ENCODE measurements at places on chromosomes 3 and 15. TPM values are rescaled to one million over a fixed set of nuclear protein-coding genes. Genes with fewer than 3 reads are reported as not detected.
A peak's percentile ranks its signal among the peaks of the same experiment; 100 is the strongest.

DNA sequence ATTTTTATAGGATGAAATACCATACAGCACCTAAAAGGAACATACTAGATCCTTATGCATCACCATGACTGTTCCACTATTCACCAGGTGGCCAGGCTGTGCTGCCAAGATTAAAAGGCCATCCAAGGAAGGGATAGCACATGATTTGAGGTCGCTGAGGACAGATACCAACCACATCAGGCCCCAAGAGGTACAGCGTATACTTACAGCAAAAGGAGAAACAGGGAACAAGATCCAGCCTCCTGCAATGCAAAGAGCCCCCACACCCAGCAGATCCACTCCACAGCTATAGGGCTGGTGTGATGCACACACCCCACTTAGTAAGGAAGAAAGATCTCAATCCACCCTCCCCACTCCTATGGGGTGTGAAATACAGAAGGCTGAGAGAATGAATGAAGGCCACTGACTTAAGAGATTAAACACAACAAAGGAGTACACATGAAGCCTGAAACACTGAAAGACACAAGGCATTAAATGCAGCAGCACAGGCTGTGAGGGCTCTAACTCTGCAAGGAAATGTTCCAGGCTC is 32.0 kb upstream of the ZNF445 start:
- H3K4me3 ChIP-seq = peak overlapping the region; percentile 85
- H3K27ac ChIP-seq = peak overlapping the region; percentile 75
- no peak for DNase-seq
- H3K36me3 ChIP-seq = no peaks in the 10 kb centered on the region
- no peaks in the 10 kb centered on the region for H3K27me3 ChIP-seq
- H3K4me1 ChIP-seq = peaks cover 21% of the 10 kb centered on the region

GRCh38 chr15:31149088-31149505 is 47.6 kb upstream of the TRPM1 start:
- no peak overlapping the region for H3K4me3 ChIP-seq
- DNase-seq = no peak
- no peaks in the 10 kb centered on the region for H3K4me1 ChIP-seq
- no peaks in the 10 kb centered on the region for H3K36me3 ChIP-seq

DNA sequence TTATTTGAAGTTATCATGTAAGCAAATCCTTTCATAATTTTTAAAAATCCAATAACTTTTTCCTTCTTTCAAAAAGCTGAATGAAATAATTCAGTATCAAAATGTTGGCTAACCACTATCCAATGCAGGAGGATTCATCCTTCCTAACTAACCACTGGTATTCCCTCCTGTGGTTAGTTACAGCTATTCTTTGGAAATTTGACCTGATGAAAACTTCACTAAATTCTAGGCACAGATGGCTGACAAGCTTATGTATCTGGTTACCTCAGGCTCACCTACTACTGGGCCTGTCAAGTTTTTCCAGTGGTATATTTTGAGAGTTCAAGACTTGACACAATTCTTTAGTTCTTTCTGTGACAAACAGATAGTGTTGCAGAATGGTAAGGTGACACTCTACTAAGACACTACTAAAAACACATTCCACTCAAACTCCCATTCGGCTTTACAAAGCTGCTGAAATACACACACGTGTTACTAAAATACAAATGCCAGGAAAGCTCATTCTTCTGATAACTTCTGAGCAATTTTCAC is 15.8 kb downstream of the NPTN start:
- H3K27ac ChIP-seq = no peak overlapping the region
- no peaks in the 10 kb centered on the region for H3K27me3 ChIP-seq
- DNase-seq = no peak

DNA sequence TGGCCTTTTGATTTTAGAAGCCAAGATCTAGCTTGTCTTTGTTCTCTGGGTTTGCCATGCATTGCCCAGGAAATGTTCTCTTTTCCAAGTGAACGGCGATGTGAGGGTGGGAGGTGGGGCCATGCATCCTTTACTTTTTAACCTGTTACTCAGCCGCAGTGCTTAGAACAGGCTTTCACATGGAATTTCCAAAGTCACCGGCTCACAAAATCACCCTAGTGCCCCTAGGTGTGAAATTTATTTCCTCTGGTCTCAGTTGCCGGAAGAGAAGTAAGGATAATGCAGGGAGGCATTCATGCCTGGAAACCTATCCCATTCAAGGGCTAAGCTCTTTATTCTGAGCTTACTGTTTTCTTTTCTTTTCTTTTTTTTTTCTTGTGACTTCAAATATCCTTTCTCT is 93.2 kb downstream of the CACNA2D3 start:
- no peaks in the 10 kb centered on the region for H3K4me1 ChIP-seq
- H3K27ac ChIP-seq = no peak overlapping the region
- no peak for DNase-seq

DNA sequence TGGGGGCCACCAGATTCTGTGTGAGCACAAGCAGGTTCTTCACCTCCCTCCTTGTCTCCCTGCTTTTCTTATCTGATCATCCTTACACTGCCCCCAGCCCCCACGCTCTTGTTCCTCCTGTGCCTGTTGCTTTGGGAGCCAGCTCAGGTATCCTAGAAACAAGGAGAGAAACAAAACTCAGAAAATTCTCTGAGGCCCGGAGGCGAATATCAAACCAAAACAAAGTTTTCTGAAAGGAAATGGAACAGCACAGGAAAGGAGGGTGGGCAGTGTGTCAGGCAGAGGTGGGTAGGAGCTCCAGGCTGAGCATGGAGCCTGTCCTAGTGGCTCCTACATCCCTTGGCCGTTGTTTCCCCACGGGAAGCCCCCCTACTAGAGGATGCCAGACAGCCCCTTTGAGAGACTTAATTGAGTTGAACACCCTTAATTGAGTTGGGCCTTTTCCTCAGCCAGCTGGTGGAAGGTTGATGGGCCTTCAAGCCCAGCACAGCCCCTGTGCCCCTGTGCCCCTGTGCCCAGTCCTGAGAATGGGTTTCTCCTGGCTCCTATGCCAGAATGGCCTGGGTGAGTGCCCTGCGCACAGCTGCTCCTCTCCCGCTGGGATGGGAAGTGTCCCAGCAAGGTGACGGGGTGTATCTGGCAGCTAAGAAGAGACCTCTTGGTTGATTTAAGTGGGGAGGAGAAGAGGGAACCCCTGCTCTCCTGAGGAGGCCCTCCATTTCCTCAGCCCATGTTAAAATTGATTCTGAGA is 22.8 kb upstream of the JMJD7 start:
- peaks cover under 1% of the 10 kb centered on the region for H3K36me3 ChIP-seq
- H3K4me3 ChIP-seq = no peak overlapping the region
- H3K27me3 ChIP-seq = no peaks in the 10 kb centered on the region
- H3K27ac ChIP-seq = no peak overlapping the region
- DNase-seq = no peak

DNA sequence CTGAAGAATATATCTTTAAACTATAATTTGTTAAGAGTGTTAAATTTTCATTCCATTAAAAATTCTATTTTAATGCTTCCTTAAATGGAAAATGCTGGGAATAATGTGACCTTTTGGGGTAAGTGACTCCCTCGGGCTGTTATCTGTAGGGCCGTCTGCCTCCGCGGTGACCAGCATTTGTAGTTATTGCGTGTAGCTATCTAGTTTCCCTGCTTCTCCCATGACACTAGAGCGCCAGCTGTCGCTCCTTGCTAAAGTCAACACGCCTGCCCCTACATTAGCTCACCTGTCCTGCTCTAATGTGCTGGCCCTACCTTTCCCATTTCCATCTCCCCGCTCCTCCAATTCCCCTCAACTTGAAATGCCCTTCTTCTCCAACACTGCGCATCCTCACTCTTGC is 12.4 kb upstream of the CHRM5 start:
- H3K4me1 ChIP-seq = no peaks in the 10 kb centered on the region
- H3K27ac ChIP-seq = no peak overlapping the region
- no peak for DNase-seq
- no peak overlapping the region for H3K4me3 ChIP-seq
- no peaks in the 10 kb centered on the region for H3K36me3 ChIP-seq
- no peaks in the 10 kb centered on the region for H3K27me3 ChIP-seq

GRCh38 chr3:20056725-20057611 is 16.7 kb downstream of the KAT2B start:
- DNase-seq = no peak
- H3K4me1 ChIP-seq = peaks cover 70% of the 10 kb centered on the region
- no peak overlapping the region for H3K4me3 ChIP-seq
- H3K27ac ChIP-seq = peak overlapping the region; percentile 43
- H3K27me3 ChIP-seq = no peaks in the 10 kb centered on the region

SYNPR gene
- polyA plus RNA-seq = not detected

ZNF385D gene
- not detected for polyA plus RNA-seq

DNA sequence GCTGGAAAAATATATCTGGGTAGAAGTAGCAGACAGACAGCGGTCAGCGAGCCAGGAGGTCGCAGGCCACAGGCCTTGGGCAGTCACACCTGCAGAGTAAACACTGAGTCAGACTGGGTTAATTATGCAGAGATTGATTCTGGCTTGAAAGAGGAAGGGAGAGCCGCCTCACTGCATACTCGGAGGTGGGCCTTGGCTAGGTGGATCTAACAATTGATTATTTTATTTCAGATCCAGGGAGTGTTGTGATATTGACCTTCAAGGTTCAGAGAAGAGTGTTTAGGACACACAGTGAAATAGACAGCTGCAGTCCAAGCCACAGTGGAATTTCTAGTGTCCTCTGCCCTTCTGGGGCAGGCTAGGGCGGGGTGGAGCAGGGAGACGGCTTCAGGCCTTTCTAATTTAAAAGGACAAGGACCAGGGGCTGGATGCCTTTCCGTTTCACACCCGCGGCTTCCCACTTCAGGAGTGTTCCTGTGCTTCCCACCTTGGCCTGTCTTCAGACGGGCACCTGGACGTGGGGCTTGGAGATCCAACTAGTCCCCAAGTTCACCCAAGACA is 237.3 kb downstream of the XXYLT1 start:
- no peaks in the 10 kb centered on the region for H3K4me1 ChIP-seq
- H3K36me3 ChIP-seq = no peaks in the 10 kb centered on the region
- no peaks in the 10 kb centered on the region for H3K27me3 ChIP-seq
- no peak for DNase-seq
- H3K27ac ChIP-seq = no peak overlapping the region

- DNase-seq = no peak
- no peak overlapping the region for H3K27ac ChIP-seq
- H3K4me3 ChIP-seq = no peak overlapping the region
- H3K36me3 ChIP-seq = no peaks in the 10 kb centered on the region
- no peaks in the 10 kb centered on the region for H3K4me1 ChIP-seq
- no peaks in the 10 kb centered on the region for H3K27me3 ChIP-seq
Observed at GRCh38 chr15:48001393-48002039, 119.3 kb upstream of the SLC24A5 start.

CHRM5 gene
- 0.06 TPM for polyA plus RNA-seq

- no peak for DNase-seq
- H3K4me1 ChIP-seq = no peaks in the 10 kb centered on the region
- H3K36me3 ChIP-seq = peaks cover 9% of the 10 kb centered on the region
Observed at GRCh38 chr3:52857133-52857532, 22.3 kb upstream of the MUSTN1 start.

DNA sequence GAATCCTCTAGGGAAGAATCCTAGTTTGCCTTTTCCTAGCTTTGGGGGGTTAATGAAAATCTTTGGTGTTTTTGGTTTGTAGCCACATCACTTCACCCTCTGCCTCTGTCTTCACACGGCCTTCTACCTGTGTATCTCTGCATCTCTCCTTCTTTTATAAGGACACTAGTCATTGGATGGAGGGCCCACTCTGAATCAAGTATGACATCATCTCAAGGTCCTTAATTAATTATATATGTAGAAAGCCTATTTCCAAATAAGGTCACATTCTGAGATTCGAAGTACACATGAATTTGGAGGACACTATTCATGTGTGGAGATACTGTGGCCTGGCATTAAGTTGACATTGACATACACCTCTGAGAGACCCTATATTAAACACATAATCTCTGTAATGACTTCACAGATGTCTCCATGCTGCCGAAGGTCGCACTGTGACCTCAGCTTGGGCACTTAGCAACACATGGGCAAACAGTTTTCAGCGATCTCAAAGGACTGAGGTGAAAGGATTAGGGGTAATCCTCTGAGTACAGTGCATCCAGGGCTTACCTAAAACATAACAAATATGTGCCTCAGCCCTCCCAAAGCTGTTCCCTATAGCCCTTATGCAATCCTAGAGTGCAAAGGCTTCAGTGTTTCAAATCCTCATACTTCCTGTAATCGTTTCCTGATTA is 446.0 kb downstream of the FGF12 start:
- no peak overlapping the region for H3K27ac ChIP-seq
- H3K4me1 ChIP-seq = no peaks in the 10 kb centered on the region
- H3K4me3 ChIP-seq = no peak overlapping the region

DNA sequence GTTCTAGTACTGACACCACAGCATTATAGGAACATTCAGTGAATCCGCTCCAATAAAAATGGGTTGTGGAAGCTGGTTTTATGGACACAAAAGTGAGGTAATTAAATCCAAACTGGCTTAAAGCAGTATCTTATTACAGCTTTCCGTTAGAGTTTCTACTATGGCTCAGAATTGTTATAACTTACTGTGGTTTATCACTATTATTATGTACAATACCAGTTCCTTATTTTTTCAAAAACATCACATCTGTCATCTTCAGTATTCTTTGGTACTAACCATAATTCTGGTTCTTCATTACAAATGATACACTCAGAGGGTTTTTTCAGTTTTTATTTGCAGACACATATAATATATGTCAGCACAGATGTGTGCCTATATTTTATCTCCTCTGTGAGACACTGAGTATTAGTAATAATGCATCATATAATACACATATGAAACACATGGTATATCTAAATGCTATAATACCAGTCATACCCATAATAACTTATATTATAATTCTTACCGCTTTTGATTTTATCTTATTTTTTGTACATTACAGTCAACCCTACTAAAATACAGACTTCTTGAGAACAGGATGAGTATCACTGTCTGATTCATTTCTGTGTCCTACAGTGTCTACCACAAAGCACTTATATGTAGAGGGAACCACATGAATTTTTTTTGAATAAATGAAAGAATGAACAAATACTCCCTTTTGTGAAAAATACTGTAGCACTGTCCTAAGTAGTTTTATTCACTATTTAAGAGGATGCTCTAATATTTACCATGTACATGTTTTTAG is 39.0 kb downstream of the CMSS1 start:
- H3K27ac ChIP-seq = no peak overlapping the region
- no peaks in the 10 kb centered on the region for H3K36me3 ChIP-seq
- no peak for DNase-seq
- H3K4me3 ChIP-seq = no peak overlapping the region
- H3K27me3 ChIP-seq = no peaks in the 10 kb centered on the region

- H3K4me1 ChIP-seq = no peaks in the 10 kb centered on the region
- no peaks in the 10 kb centered on the region for H3K36me3 ChIP-seq
- H3K27me3 ChIP-seq = no peaks in the 10 kb centered on the region
- H3K27ac ChIP-seq = no peak overlapping the region
Observed at GRCh38 chr15:47961401-47962090, 159.2 kb upstream of the SLC24A5 start.

- H3K27ac ChIP-seq = no peak overlapping the region
- H3K27me3 ChIP-seq = no peaks in the 10 kb centered on the region
- no peaks in the 10 kb centered on the region for H3K36me3 ChIP-seq
- no peaks in the 10 kb centered on the region for H3K4me1 ChIP-seq
- no peak for DNase-seq
Observed at GRCh38 chr3:118688396-118688884, 346.2 kb downstream of the IGSF11 start.
